ENCODE measurements at places on chromosomes 2 and 18.

DNA sequence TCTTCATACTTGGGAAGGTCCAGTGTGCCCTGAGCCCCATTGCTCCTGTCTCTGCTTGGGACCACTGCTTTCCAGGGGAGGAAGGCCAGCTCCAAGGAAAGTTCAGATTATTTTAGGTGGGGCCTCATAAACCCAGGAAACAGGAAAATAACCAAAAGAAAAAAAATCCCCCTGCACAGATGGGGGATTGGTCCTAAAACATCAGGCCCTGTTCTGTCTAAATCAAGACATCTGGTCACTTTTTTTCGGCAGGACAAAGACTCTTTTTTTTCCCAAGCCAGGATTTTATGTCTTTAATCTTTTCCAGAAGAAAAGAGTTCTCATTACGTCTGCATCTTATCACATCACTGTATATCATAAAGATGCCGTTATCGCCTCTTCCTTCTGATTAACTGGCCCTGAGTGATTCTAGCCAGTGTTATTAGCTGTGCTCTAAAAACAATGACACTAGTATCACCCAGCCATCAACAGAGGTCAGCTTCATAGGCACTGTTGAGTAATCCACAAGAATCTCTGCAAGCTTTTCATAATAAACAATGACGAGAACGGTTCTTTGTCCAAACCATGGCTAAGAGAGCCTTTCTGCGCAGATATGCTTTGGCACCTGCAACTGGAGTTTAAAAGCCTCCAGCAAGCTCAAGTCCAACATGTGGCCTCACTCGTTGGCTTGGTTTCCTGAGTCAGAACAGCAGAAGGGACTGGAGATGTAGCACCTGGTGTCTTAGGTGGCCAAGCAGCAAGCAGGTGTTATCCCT is 138.2 kb downstream of the VAPA start:
- DNase-seq: no peak

GRCh38 chr2:45439788-45440773 is 171.0 kb downstream of the SRBD1 start:
- no peak for DNase-seq

DNA sequence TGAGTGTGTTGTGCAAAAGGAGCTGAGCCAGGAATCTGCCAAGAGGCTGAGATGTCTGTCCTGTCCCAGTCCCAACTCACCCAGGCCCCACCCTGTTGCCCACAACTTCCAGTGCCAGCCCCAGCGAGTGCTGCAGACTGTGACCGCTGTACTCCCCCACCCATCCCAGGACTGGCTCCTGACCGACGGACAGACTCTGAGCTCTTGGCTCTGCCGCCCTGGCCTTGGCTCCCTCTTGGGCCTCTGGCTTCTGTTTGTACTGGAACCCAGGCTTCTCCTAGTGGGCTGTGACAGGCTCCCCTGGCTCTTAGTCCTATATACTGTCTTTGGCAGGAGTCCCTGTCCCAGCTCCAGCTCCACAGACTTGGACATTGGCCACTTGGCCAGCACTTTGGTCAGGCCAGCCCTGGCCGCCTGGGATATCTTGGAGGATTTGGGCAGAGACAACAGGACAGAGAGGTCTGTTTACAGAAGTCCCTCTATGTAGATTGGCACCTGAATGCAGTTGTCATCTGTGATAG is 41.1 kb downstream of the ACOXL start:
- DNase-seq: no peak

- DNase-seq: no peak
These were observed 55.4 kb downstream of the NEB start for GRCh38 chr2:151678849-151679248.

DNA sequence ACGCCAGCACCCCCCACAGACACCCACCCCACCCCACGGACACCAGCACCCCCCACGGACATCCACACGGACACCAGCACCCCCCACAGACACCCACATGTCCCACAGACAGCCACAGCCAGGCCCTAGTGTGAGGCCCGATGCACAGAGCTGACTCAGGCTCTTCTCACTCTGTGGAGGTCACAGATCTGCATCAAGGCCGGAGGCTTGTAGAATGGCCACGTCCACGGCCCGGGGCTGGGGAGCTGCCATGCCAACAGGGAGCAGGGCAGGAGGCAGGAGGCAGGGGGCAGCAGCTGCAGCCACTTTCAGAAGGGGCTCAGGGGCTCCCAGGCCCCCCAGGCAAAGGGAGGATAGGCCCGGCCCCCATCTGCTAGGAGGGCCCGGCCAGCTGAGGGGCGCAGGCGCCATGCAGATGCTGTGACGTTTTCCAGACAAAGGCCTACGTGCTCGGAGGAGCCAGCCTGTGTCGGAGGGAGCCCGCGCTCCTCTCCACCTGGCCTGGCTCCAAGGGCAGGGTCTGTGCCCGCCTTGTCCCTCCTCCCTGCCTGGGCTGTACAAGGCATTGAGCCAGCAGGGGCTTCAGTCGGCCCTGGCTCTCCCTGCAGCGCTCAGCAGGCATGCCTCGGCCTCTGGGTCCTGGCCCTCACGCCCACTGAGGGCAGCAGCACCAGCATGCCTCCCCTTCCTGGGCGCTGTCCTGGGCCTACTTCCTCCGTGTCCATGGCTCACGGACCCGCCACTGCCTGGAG is 249.0 kb downstream of the TWIST2 start:
- DNase-seq: no peak

DNA sequence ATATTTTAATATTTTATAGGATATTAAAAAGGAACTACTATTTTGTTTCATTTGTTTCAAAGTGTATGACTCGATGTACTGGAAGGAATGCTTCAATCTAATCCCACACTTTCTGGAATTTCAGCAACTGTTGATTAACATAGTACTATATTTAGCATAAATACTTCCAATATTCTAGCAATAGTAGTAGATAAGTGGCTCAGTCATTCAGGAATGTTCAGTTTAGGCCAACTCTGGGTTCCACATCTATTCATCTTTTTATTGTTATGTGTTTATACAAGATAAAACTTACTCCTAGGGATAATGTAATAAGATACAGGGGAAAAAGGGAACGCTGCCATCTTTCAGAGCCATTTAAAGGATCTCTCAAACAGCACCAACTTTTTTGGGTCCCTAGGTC is 22.3 kb upstream of the ORC2 start:
- DNase-seq: no peak

GRCh38 chr2:216034065-216034464 is 20.7 kb upstream of the MREG start:
- DNase-seq: peak; percentile 63

- no peak for DNase-seq
These were observed 403.3 kb downstream of the TXNL1 start for GRCh38 chr18:56235071-56235470.

DNA sequence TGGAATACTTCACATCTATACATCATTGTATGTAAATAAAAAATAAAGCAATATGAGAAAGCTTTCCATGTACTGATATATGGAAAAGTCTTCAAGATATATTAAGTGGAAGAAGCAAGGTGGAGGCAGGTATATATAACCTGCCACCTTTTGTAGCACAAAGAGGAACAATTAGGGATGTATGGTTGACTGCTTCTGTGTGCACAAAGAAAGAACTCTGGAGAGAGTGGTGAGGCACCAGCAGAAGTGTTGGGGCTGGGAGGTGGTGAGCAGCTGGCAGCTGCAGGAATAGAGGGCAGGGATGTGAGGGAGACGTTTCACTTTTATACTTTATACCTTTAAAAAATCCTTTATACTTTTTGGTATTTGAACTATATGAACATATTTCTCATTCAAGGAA is 26.1 kb downstream of the KIF5C start:
- no peak for DNase-seq

DNA sequence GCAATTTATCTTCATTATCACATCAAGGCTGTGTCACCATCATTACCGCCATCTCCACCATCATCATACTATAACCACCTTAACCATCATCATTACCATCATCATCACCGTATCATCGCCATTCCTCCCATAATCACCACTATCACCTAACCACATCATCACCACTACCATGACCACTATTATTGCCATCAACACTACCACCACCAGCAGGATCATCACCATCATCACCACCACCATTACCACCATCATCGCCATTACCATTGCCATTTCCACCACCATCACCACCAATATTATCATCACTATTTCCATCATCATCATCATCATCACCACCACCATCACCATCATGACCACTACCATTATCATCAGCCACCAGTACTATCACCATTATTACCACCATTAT is 314.4 kb downstream of the CYP26B1 start:
- DNase-seq: no peak

All from CD4-positive, alpha-beta T cell treated with Interleukin-15 for 1 hour (primary cell).